ENCODE measurements at places on chromosomes 2 and 18.
A peak's percentile ranks its signal among the peaks of the same experiment; 100 is the strongest.

DNA sequence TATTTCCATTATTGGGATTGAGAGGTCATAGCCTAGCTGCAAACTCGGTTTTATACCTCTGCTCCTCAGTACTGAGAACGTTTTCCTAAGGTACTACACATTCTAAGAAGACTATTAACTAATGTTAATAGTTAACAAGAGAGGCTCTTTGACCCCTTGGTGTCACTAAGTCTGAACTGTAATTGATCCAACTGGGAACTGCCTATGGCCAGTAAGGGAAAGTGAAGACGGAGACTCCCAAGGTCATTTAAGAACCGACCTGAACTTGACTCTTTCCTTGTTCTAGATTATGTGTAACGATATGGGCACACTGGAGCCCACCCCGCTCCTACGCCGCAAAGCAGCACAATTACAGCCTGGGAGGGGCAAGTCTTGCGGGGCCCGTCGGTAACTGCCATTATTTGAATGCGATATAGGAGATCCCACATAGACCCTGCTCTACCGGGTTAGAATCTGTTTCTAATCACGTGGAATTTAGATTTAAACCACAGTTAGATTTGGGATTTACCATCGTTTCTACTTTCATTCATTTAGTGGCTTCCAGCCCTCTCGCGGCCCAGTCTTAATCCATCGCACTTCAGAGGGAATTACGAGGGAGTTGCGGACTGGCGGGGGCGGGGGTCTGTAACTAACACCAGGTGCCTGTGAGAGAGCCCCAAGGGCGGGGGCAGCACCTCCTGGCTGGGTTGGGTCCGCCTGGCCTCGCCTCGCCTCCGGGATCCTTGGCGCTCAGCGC, 84.1 kb upstream of the EPB41L3 start:
- DNase-seq = peak; percentile 28

DNA sequence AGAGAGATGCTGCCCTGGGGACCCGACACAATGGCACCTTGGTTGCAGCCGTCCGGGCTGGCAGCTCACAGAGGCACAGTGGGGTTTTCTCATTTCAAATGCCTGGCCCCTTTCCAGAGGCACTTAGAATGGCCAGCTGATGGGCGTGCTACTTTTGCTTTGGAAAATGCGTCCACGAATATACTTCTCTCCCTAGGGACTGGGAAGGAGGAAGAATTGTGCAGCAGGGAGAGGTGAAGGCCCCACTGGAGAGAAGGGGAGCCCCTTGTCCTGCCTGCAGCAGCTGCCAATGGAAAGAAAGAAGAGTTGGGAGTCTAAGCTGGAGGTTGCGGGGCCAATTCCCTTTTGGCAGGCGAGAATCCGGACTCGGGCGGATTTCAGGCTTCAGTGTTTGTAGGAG, 1.1 kb upstream of the MAL start:
- no peak for DNase-seq

DNA sequence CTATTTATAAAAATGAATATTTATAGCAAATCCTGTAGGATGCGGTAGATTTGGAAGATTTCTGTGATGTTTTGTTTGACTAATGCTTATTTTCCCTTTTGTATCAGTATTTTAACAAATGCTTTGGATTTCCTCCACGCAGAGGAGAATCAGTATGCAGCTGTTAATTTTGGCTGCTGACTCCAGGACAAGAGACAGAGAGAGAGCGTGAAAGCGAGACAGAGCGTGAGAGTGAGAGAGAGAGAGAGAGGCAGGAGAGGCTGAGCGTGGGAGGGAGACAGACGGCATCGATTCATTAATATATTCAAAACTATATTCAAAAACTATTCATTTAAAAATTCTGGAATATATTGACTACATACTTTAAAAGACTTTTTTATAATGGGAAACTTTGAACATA, 62.5 kb downstream of the RRM2 start:
- no peak for DNase-seq

GRCh38 chr2:147511491-147511948, 333.3 kb upstream of the ACVR2A start:
- peak; percentile 3 for DNase-seq

- DNase-seq = no peak
Measured at GRCh38 chr2:134103196-134103595, 150.7 kb upstream of the MGAT5 start.

DNA sequence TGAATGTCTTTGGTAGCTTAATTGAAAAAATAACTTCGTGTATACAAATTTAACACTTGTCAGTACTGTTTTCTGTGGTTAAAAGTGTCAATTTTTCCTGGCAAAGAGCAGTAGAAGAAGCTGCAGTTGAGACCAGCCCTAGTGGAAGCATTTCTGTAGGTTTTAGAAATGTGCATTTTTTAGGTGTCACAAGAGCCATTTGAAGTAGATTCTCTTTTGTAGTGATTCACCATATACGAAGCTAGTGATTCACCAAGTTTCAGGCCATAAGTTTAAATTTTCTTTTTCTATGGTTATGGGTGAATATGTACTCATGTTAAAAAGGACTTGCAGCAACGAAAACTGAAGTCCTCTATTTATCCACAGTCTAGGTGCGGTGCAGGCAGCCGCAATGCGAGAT, 4.2 kb downstream of the NABP1 start:
- no peak for DNase-seq

- DNase-seq = no peak
Measured at GRCh38 chr2:161990741-161991140, 83.3 kb downstream of the DPP4 start.

DNA sequence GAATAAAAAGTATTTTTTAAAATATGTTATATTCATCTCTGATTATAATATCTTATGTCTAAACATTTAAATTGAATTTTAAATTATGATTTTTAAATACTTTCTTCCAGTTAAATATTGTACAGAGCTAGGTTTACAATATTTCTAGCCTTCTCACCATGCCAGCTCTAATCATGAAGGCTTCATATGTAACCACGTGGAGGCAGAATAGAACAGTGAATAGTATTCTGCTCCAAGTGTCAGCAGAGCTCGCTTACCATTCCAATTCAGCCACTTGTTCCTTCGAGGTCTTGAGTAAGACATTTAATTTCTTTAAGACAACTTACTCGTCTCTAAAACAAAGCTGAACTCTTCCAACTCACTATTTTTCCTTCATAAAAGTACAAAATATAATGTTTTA, 871.8 kb downstream of the SUCLG1 start:
- DNase-seq = no peak

DNA sequence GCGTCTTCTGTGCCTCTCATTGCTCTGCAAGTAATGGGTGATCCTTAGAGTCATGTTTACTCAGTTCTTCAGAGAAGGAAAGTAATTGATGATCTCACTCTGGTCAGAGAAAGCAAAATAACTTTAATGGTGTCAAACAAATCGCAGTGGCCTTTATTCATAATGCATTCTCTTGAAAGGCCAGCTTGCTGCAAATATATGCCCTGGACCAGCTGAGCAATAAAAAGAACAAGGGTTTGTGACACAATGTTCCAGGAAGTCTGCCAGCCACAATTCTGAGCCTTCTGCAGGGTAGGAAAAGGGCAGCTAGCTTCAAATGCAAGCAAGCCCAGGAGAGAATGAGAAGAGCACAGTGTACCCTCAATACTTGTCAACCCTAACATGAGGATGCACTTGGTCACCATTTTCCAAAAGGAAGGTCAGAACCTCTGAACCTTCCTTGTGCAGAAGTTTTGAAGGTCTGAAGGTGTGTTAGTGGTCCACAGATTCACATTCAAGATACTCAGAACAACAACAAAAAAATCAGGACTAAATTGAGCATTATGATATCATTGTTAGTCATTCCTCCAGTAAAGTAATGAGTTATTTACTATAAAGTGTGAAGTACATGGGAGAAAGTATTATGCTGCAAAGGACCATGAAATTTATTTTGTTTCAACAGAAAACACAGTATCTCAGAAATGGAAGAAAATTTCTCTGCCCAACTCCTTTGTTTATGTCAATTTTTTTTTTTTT, 355.6 kb downstream of the PAX3 start:
- no peak for DNase-seq

DNA sequence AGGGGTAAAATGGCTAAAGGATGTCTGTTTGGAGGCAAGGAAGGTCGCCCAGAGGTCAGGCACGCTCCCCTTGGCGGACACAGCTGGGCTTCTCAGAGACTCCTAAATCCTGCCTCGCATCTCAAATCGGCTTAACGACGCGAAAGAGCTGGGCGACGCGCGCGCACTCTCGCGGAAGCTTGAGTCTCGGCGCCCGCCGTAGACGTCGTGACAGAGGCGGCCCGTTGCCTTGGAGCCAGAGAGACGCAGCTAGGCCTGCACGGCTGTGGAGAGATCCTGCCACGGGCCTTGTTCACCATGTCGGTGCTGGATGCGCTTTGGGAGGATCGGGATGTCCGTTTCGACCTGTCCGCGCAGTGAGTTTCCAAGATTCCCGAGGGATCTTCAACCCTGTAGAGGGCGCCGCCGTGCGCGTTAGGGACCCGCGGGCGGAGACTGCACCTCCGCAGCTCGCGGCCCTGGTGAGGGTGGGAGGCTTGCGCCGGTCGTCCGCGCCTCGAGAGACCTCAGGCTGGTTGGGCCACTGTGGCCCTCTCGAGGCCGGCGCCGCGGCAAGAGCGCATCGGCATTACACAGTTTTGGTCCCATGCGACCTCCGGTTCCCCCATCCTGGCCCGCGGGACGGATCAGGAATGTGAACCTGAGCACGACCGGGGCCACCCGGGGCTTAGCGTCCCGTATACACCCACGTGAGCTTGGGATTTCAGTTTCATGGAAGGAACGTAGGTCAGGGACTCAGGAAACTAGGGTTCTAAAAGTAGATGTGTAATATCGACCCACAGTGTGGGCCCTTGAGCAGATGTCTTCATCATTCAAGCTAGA, at the start of gene BBS5:
Gene BBS5, plus strand, starts transcription at position 238 of the 822 bp plus-strand sequence. Its CDS starts 60 bp downstream, at position 298.
- peak; percentile 78 for DNase-seq

- DNase-seq = no peak
Measured at GRCh38 chr2:71784734-71785511, 331.6 kb downstream of the DYSF start.

GRCh38 chr2:219574484-219575311, 2.6 kb downstream of the INHA start:
- no peak for DNase-seq
